Stimulated activated CD4-positive, alpha-beta T cell treated with anti-CD3 and anti-CD28 coated beads, Interleukin-1b, Interleukin-23, amount 100 ng/mL, for 24 hours (primary cell): ENCODE measurements at places on chromosomes 7 and 10.

- DNase-seq: no peak
Observed at GRCh38 chr10:91616137-91616536, 16.7 kb downstream of the PPP1R3C start.

DNA sequence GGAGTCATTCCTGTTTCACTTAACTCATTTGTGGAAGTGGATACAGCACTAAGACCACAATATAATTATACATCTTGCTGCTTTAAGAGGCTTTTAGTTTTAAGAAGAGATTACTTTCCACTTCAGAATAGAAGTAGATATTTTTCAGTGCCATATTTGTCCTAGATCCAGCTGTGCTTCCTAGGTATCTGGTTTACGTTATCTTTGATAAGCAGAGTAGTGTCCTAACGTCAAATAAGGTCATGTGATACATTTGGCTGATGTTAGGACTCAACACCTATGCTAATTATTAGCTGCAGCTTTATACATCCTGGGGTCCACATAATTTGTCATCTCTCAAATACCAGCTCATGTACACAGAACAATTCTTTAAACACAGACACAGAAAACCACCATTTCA lies 196.2 kb upstream of the SMIM30 start:
- no peak for DNase-seq

DNA sequence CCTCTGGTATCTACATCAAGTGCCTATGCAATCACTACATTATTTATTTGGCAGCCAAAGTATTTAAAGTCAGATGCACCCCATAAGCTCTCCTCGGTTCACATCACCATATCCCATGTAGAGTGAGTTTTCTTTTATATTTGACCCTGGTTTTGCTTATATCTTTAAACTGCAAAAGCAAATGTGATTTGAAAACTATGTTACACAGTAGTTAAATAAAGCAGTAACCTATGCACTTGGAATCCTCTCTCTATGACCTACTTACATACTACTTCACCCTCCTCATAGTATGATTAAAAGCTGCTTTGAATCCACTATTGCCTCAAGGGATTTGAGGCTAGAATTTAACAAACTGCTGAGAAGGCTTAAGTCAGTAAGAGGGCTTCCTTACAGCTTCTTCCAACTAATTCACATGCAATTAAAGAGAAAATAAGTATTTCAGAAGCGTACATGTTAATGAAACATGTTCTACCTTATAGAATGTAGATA lies 2.2 kb upstream of the CELF2 start:
- DNase-seq: no peak

- DNase-seq: no peak
Observed at GRCh38 chr7:96219378-96220130, 102.3 kb downstream of the SLC25A13 start.

- no peak for DNase-seq
Observed at GRCh38 chr7:158649279-158649678, 55.3 kb downstream of the NCAPG2 start.

GRCh38 chr7:78562191-78562590 lies 763.6 kb downstream of the PHTF2 start:
- DNase-seq: no peak

DNA sequence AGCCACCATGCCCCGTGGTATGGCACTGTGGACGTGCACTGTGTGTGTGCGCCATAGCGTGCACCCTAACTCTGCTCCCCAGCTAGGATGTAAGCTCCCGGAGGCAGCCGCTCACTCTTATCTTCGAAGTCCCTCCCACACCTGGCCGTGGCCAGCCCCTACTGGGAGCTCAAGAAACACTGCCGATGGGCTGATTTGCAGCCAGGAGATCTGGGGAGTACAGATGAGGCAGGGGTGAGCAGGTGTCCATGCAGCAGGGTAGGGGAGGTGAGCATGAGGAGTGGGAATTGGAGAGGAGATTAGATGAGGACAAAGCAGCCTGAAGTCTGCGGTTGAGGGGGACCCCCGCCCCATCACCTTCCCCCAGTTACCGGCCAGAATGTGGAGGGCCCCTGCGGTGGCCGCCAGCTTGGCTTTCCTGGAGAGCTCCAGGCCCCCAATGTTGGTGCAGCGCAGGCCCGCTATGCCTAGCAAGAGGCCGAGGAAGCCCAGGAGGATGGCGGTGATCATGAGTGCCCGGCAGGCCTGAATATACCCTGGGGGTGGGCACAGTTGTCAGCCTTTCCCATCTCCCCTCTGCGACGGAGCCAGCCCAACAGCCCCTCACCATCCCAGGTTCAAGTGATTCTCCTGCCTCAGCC lies 3.6 kb downstream of the CLDN15 start:
- DNase-seq: no peak

DNA sequence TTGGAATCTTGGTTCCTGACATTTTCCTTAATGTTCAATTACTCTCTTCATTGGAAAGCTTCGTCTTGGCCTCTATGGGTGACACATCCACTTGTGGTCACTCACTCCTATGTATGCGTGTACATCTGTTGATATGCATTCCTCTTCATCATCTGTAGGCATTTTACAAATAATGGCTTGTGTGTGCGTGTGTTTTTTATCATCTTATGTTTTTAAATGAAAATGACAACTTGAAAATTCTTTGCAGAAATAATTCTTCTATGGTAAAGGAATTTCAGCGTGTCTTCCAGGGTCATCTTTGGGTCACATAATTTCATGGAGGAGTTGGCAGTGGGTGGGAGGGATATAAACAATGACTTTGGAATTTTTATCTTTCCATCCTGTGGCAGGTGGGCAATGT lies 925.1 kb downstream of the LRMDA start:
- DNase-seq: no peak

- no peak for DNase-seq
Observed at GRCh38 chr10:51297438-51297837, 223.2 kb downstream of the PRKG1 start.

DNA sequence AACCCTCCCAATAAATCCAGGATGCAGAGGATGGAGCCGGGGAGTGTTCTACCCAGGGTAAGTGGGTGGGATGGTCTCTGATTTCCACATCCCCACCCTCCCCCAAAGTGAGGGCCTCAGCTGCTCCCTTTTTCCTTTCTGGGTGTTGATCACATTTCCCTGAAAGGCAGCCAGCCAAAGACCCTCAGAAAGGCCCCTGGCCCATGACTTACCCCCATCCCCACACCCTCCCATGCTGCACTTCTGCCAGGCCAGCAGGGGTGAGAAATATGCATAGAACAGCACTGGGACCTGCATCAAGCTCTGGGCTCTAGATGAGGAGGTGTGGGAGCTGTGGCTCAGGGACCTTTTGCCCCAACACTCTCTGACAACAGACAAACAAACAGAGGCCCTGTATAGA lies 927.3 kb upstream of the ZNF722 start:
- no peak for DNase-seq

DNA sequence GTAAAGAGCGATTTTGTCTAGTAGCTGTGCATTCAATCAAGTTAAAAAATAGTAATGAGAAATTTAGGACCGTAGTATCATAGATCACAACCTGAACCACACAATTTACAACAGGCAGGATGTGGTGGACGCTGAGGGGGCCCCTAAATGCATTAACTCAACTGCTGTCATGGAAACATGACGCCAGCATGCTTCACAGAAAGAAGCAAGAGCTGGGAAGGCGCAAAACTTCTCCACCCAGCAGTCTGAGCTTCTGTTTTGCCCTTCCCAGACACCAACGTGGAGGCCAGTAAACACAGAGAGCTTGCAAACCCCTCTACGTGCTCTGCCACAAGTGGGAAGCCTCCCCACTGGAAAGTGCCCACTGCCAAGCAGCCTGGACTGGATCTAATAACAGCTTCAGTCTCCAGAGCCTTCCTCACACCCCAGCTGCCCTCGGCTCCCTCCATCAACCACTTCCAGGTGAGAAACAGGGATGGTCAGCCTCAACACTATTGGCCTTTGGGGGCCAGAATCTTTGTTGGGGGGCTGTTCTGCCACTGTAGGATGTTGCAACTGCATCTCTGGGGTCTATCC lies 151.8 kb downstream of the SFMBT2 start:
- DNase-seq: peak; percentile 50

DNA sequence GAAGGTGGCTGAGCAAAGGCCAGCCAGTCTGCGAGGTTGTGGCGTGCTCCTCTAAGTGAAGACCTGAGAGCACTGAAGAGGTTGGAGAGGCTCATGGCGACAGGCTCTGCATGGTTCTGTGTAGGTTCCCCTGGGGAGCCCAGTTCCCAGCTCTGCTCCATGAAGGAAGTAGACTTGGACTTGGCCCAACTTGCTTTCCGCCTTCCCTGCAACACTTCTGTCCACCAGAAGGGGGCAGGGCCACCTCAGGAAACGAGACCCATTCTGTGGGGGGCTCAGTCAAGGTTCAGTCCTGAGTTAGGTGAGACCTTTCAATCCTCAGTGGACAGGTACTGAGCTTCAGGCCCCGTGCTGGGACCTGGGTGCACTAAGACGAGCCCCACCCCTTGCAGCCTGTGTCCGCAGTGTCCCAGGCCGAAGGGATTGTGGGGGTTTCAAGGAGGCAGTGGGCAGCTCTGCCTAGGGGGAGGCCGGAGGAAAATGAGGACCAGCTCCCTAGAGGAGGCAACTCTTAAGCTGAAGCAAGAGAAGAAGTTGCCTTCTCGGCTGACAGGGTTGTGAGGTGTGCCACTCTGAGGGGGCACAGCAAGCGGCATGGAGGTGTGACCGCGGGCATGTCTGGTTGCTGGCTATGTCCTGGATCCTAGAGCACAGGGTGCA lies 15.0 kb upstream of the PCBD1 start:
- DNase-seq: no peak

- DNase-seq: no peak
Observed at GRCh38 chr7:22821702-22822485, 755 bp downstream of the TOMM7 start.

DNA sequence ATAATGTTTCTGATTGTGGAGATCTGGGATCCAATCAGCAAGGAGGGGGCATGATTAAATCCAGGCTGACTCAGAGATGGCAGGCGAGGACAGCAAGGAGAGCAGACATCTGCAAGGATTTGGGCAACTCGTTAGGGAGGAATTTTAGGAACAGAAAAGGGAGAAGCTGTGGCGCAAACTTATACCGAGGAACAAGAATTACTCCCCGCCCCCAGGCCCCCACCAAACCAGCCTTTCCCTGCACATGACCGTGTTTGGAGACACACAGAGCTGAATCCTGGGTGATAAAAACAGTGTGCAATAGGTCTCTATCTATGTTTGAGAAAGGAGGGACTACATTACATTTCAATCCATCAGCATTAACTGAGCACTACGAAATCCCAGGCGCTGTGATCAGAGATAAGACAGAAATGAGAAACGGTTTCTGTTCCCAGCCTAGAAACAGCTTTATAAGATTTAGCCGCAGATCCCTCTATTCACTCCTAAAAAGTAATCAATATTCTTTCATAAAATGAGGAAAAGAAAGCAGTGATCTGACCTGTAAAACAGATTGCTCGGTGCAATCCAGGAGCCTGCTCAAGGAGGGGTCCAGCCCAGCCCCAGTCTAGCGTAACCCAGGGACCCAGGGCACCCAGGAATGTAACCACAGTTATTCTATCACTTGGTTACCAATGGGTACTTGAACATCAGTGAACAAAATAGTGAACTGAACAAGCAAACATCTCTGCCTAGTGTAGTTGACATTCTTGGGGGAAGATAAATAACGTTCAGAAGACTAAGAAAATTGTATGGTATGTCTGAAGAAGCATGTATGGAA lies 37.2 kb upstream of the RAPGEF5 start:
- no peak for DNase-seq

DNA sequence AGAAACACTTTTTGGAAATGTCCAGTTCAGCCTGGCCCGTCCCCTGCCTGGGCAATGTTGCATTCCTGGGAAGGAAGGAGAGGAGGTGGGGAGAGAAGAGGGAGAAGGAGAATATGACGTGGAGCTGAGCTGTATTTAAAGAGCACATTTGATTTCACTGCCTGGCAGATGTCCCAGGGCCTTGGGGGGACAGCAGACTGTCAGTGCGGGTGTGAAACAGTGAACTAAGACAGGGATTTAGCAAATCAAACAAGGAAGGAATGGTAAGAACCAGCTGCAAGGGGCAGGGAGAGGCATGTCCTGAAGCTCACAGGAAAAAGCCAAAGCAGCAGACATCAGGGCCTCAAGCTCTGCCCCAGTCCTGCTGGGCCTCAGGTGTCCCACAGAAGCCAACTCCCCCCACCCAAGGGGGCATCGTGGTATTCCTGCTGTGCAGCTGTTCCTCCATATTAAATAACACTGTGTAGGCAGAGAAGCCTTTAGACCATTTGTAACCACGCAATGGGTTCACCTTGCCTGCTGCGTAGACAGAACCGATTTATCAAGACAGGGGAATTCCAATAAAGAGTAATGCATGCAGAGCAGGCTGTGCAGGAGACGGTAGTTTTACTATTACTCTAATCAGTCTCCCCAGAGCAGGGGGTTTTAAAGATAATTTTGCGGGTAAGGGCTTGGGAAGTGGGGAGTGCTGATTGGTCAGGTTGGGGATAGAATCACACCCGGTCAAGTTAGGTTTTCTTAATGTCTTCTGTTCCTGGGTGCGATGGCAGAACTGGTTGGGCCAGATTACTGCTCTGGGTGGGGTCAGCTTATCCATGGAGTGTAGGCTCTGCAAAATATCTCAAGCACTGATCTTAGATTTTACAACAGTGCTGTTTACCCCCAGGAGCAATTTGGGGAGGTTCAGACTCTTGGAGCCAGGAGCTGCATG lies 18.3 kb downstream of the LEP start:
- no peak for DNase-seq

GRCh38 chr10:18350340-18350739 lies 210.1 kb downstream of the CACNB2 start:
- DNase-seq: no peak

DNA sequence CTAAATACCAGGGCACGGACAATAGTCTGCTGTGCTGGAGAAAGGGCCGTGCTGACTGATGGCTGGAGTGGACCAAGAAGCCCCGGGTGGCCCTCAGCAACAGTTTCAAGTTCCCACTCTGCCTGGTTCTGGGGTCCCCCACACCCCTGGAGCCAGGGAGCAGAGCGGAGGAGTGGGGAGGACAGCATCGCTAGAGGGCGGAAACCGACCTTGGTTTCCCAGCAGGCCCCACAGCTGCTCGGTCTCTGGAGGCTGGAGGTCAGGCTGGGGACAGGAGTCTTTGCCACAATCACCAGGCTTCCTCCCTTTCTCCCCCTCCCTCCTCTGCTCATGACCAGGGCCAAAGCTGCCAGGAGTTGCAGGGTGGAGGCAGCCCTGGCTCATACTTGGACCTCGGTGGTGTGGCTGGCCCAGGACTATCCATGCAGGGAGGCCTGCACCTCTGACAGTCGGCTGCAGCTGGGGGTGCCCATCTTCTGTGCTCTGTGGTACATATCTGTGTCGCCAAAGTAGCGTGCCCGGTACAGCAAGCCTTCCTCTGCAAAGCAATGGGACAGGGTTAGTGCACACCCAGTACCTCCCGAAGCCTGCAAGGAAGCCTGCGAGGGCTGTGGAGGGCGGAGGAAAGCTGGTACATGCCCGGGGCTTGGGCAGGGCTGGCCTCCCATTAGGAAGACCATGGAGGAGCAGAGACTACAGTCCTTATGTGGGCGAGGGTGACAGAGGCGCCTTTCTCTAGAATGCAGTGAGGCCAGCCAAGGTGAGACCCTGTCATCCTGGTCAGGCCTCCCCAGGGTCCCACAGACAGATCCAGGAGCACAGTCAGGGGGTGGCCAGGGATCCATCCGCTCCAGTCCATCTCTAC lies 19.1 kb downstream of the DNAJB12 start:
- DNase-seq: no peak

GRCh38 chr7:65749518-65749917 lies 123.4 kb upstream of the VKORC1L1 start:
- DNase-seq: no peak
